ENCODE measurements at places on chromosomes 16 and 17.

GRCh38 chr16:49921106-49921505, 65.2 kb upstream of the ZNF423 start:
- DNase-seq = no peak

DNA sequence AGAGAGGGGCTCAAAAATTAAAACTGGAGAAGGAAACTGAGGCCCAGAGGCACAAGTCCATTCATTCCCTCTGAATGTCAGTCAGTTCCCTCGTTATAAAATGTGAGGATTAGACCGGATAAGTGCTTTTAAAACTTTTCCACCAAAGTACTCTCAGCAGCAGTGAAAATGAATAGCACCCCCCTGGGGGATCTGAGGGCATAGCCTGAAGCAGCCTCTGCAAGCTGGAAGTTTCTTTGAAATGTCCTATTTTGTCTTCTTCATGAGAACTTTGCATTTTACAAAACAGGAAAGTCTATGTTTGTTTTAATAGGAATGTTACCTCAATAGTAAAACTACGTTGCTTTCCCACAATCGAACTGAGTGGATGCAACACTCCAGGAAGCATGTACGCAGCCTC, 273.0 kb downstream of the CEP112 start:
- peak; percentile 32 for DNase-seq

GRCh38 chr17:44356241-44356640, 7.4 kb downstream of the FAM171A2 start:
- DNase-seq = no peak

GRCh38 chr17:37162800-37163199, 213.0 kb upstream of the C17orf78 start:
- no peak for DNase-seq

- DNase-seq = no peak
These were observed 6.8 kb upstream of the ITGAD start for GRCh38 chr16:31386157-31386984.

GRCh38 chr16:14485121-14485551, 144.9 kb downstream of the PARN start:
- DNase-seq = no peak

DNA sequence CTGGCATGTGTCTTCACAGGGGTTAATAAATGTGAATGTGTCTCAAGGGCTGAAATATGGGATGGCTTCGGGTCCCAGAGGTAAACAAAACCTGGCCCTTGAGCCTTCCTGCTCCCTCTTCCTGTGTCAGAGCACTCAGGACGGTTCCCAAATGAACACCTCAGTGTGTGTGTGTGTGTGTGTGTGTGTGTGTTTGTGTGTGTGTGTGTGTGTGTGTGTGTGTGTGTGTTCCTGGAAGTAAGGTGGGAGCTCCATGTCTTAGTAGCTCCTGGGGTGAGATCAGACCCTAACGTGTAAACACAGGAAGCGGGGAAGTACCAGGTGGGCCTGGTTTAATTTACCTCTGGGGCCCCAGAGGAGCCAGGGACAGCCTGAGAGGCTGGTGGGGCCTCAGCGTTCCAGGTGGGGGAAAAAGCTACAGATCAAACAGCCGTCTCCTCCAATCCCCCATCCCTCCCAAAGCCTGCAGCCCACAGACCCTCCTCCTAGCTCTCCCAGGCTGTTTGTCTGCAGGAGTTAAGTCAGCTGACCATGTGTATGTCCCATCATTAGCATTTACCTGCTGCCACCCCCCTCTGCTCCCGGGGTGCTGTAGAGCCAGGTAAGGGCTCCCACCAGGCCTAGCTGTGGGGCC, 6.1 kb downstream of the KIF19 start:
- DNase-seq = no peak

GRCh38 chr17:64016231-64016784, 4.1 kb downstream of the ICAM2 start:
- peak; percentile 21 for DNase-seq

GRCh38 chr17:14451729-14452191, 150.9 kb downstream of the HS3ST3B1 start:
- no peak for DNase-seq

DNA sequence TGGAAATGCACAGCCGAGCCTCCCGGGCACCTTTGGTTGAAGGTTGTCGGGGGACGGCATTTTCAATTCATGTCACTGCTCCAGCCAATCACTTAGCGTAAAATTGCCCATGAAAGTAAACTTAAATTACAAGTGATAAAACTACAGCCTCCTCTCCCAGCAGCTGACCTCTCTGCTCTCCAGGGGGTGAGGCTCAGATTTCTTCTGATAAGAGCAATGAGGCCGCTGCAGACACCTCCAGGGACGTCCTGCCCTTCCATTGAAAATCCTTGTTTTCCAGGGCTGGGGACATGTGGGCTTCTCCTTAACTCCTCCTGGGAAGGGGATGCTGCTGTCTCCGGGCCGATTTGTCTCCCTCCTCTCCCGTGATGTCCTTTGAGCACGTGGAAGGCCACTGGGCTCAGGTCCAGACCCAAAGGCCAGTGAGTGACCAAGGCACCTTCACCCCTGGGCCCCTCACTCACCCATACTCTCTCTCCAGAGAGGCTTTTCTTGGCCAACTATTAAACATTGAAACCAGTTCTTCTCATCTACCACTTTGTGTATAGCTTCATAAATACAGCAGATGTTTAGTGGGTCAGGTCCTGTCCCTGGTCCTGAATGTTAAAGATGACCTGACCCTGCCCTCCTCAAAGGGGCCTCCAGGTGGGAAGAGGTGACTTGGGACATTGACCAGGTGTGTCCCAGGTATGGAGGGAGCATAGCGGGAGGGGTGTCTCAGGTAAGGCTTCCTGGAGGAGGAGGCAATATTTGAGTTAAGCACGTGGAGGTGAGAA, 52.3 kb downstream of the MGAT5B start:
- no peak for DNase-seq

- DNase-seq = no peak
These were observed 122.6 kb upstream of the FOXF1 start for GRCh38 chr16:86387468-86388440.

GRCh38 chr16:69669577-69669976, 56.8 kb downstream of the NQO1 start:
- DNase-seq = no peak

GRCh38 chr17:66746736-66747135, 88.2 kb upstream of the CACNG5 start:
- DNase-seq = no peak

DNA sequence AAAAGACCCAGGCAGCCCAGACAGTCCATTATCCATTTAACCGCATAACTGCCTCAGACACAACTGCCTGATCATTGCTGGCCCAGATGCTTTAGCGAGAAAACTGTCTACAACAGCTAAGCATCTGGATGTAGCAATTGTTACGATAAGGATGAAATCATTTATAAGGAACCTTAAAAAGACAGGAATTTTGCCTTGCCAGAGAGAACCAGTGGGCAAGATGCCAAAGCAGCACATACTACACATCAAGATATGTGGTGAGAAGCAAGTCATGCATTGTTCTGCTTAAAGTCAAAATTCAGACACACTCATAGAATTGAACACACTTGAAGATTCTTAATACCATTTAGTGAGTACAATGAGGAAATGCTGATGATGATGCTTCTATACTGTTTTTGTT, 1525.3 kb downstream of the CDH8 start:
- DNase-seq = no peak

GRCh38 chr17:3539881-3540540, 17.6 kb downstream of the TRPV3 start:
- DNase-seq = no peak

- DNase-seq = no peak
These were observed 43.5 kb upstream of the MNT start for GRCh38 chr17:2444382-2444781.

- DNase-seq = no peak
These were observed 16.8 kb upstream of the COL1A1 start for GRCh38 chr17:50218071-50218759.

GRCh38 chr17:42026857-42027589, 7.1 kb downstream of the NKIRAS2 start:
- DNase-seq = no peak

DNA sequence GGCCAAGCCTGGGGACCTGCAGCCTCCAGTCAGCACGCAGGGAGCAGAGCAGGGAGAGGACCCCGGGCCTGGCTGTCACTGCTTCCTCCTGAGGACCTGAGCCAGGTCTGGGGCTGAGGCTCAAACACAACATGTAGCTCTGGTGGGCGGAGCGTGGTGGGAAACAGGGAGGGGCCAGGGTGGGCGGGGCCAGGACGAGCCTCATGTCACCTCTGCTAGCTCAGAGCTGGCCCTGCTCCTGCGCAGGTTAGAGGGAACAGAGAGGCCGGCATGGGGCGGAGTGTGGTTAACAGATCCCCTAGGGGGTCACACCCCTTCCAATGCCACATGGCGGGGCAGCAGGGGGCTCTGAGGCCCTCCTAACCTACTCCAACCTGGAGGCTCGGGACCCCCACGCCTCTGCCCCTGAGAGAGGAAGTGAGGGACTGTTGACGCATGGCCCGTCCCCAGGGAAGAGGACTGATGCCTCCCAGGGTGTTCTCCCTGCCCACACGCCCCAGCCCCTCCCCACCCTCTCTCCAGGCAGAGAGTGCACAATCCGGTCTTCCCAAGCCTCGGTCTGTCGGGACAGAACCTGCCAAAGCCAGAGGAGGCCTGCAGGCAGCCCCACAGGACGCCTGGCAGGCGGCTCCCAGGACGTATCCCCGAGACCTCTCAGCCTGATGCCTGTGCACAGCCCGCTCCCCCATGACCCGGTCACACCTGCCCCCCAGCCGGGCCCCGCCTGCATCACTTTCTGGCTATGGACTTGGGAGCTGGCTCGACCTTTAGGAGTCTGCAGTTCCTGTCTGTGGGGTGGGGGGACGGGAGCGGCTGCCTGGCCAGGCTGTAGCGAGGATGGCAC, 15.2 kb downstream of the PIEZO1 start:
- peak; percentile 38 for DNase-seq

- DNase-seq = no peak
These were observed 61.9 kb upstream of the SREBF1 start for GRCh38 chr17:17898673-17899072.

DNA sequence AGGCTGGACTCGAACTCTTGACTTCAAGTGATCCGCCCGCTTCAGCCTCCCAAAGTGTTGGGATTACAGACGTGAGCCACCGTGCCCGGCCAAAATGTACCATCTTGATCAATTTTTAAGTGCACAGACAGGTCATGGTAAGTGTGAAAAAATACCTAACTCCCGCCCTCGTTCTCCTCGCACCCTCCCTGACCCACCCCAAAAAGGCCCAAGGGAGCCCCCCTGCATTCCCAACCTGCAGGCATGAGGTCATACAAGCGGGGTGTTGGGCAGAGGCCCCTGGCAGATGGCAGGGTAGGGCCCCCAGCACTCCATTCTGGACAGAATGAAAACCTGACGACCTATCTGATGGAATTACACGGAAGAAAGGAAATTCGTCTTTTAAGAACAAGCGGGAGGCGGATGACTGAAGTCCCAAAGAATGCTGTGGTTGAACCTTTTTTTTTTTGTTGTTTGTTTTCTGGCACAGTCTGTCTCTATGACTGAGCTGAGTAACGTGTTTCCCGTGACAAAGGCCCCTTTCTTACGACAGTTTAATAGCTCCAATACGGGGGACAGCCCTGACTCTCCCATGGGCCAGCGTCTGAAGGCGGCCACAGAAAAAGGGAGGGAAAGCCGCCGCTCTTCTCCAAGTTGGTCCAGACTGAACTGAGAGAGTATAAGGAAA, 376.4 kb downstream of the SLC39A11 start:
- DNase-seq = no peak

DNA sequence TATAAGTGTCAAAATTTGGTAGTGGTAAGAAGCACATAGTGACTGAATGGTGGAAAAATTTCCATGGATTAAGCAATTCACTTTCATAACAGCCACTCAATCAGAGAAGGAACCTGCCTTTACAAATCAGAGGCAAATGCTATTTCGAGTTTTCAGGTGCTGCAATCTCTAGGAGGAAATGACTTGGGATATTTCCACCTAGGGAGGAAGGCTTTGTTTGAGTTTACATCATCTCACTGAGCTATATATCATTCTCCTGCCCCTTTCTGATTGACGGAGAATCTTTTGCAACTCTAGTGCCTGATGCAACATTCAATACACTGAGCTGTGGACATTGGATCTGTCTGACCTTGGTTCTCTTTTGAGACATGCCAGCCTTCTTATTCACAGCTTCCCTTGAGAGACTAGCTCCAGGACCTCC, 26.3 kb downstream of the MARCHF10 start:
- no peak for DNase-seq
